ENCODE measurements at places on chromosomes 5 and 9.

GRCh38 chr9:120877276-120878034 is 467 bp upstream of the PHF19 start:
- DNase-seq = peak; percentile 56

DNA sequence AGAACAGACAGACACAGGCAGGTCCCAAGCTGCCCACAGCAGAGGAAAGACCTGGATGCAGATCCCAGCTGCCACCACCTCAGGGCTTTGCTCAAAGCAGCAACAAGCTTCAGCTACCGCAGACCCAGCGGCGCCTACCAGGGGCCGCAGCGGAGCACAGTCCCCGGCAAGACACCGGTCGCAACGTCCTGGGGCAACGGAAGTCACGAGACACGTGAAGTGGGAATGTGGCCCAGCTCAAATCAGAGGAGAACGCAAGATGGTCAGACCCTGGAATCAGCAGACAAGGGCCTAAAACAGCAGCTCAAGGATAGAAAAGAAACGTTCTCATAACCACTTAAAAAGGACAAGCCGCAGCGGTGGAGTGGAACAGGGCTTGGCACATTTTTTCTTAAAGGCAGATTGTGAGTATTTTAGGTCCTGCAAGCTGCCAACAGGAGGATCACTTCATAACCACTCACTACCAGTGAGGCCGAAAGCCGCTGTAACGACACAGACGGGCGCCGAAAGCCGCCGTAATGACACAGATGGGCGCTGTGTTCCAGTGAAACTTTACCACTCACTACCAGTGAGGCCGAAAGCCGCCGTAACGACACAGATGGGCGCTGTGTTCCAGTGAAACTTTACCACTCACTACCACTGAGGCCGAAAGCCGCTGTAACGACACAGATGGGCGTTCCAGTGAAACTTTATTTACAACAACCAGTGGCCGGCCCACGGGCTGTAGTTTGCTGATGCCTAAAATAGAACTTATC is 21.7 kb downstream of the SLC9A3 start:
- no peak for DNase-seq

DNA sequence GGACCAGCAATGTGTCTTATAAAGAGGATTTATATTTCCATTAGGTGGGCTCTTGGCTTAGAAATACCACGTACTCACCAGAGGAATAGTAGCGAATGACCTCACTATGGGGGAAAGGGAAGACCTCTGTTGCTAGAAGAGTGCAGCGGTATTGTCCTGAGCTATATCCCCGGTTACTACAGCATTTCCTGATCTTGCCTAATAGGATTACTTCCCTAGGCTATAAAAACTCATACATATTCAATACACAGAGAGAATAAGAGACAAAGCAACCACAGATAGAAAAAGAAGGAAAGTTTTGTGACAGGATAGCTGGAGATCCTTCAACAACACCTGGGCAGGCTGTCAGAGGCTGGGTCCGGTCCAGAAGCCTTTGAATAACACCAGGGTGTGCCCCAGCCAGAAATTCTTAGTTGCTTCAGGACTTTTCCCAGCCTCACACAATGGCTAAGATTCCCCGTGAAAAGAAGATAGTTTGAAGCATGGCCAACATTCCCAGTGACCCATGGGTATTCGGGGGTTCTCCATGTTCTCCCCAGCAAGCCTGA is 85.4 kb downstream of the TRIM36 start:
- no peak for DNase-seq

DNA sequence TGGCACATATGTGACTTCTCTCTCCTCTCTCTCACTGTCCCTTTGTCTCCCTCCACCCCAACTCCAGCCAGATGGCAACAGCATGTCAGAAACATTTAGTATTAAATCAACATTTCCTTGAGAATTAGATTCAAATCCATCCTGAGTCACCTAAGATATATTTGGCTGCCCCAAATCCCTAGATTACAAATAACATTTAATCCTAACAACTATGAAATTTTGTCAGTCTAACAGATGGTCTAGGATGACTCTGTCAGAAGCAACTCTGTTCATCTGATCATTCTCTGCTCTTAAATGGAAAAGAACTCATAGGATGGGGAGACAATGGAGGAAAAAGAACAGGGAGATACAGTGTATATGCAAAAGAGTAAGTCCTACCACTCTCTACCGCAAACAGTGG is 201.2 kb downstream of the TSSK1B start:
- no peak for DNase-seq
